Fibroblast of pulmonary artery (primary cell): ENCODE measurements at places on chromosomes 11 and 22.

GRCh38 chr11:94376841-94377240, 24.4 kb downstream of the GPR83 start:
- DNase-seq, result no peak

DNA sequence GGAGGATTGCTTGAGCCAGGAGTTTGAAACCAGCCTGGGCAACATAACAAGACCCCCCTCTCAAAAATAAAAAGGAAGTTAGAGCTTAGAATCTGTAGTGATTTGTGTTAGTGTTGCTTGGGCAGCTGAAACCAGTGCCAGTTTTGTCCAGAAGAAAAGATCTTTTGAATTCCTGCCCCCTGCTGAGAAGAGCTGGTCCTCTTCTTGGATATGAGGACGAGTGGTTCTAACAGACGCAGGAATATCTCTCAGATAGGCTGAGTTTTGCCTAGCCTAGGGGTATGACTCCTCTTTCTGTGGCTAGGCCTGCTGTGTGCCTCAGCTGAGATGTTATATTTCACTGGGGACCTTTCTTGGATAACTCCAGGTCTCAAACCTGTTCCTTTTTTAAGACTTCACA, 102.8 kb downstream of the STIM1 start:
- no peak for DNase-seq

DNA sequence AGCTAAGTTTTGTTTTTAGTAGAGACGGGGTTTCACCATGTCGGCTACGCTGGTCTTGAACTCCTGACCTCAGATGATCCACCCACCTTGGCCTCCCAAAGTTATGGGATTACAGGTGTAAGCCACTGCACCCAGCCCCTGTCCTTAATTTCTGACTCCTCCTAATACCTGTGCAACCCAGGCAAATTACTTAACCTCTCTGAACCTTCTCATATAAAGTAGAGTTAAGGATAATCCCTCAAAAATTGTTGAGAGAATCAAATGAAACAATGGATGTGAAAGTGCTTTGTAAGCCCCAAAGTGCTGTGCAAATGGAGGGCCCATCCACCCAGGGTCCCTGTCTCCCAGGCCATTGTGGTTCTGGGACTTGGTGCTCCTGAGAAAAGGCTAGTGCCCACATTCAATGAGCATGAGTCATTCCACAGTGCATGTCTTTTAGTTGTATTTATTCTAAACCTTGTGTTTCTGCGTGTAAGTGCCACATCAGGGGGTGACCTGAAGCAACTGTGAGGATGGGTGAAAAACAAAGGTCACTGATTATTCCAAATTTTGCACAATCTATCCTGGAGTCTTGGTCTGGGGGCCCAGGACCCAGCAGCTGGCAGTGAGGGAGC, 61.4 kb upstream of the PTPRJ start:
- DNase-seq, result peak; percentile 43

DNA sequence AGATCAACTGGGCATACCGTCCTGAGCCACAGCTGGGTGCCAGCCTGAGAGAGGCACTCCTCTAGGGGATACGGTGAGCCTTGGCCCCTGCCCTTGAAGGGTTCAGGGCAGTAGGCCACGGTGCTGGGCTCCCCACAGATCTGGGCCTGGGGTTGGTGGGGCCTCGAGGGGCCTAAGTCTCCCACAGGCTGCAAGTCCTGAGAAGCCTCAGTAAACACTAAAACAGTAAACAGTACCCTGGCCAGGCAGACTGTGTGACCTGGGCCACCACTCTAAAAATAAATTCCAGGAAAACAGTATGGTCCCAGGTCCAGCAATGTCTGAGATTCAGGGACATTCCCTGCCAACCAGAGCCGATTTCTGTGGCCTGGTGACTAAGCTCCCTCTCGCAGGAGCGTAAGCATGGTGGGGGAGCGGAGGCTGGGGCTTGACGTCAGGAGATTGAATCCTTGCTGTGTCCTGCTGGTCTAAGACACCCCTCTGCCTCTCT, 2.3 kb upstream of the RHOD start:
- DNase-seq, result peak; percentile 69

DNA sequence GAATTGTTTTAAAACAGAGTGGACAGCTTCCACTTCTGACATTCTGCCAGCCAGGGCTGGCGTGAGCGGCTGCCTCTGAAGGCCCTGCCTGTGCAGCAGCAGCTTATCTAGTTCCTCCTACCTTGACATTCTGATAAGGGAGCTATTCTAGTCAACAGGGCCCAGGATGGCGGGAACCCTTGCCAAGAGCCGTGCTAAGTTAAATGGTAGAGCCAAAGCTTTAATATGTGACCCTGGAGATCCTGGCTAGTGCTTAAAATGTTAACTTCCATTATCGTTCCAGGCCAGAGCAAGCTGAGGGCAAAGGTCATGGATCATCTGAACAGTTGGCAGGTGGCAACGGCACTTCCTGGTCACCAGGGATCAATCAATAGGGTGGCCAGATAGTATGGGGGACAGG, 3.5 kb downstream of the KCNJ5 start:
- DNase-seq, result no peak
